Endodermal cell (in vitro differentiated cells): ENCODE measurements at places on chromosomes 4 and X.
A peak's percentile ranks its signal among the peaks of the same experiment; 100 is the strongest.

GRCh38 chr4:85587952-85588351 lies 113.0 kb downstream of the ARHGAP24 start:
- no peak for DNase-seq

GRCh38 chr4:101670897-101671296 lies 119.6 kb upstream of the BANK1 start:
- no peak for DNase-seq

- no peak for DNase-seq
Measured at GRCh38 chr4:101125045-101125942, 222.0 kb downstream of the PPP3CA start.

DNA sequence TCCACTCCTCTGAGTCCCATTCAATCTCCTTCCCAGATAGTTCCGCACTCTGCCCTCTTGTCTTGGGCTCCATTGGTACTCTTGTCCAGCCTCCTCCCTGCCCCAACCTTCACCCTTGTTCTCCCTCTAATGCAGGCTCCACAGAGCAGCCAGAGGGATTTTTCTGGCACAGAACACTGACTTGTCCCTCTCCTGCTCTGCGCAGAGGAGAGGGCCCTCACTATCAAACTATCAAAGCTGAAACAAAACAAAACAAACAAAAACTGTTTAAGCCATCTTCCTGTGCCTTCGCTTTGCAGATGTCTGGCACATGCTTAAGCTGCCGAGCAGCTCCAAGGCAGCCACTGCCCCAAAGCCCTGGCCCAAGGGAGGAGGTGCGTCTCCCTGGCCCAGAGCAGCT lies 2.9 kb downstream of the CNGA2 start:
- no peak for DNase-seq

GRCh38 chr4:185278716-185279115 lies 69.3 kb downstream of the SNX25 start:
- DNase-seq = no peak

DNA sequence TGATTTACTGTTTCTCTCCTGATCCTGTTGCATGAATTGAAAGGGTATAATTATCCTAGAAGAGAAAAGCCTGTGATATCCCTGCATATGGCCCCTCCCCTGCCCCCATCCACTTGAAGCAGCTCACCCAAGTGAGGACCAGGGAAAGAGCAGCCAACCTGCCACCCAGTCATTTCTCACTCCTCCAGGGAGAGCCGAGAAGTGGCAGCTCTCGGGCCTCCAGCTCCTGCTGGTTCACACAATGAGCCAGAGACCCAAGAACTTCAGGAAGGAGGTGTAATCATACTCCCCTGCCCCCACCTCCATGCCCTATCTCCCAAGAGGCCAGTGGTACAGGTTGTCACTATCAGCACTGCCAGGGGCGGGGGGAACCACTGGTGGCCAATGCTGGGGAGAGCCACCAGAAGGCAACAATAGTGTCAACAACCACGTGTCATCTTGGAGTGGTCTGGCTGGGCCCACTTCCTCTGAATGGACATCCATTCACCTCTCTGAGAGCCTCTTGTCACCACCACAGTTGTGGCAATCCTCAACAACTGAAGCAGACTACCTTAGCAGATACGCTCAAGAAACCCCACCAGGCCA lies 42.9 kb downstream of the APOO start:
- peak; percentile 60 for DNase-seq
